ENCODE measurements at places on chromosomes 7 and 10.
A peak's percentile ranks its signal among the peaks of the same experiment; 100 is the strongest.

DNA sequence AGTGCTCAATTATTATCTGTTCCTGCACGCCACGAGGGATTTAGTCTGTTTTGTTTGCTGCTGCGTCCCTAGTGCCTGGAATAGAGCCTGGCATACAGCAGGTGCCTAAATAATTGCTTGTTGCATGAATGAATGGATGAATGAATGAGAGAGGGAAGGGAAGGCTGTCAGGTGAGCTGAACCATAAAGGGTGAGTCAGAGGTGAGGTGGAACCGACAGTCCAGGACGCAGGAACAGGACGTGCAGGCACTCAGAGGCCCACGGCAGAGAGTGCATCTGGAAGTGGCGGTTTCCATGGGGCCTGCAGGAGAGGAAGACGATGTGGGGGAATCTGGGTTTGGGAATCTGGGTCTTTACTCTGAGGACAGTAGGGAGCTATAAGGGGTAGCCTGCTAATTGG lies 17.7 kb upstream of the PPIF start:
- DNase-seq: no peak

- DNase-seq: no peak
Measured at GRCh38 chr7:26070290-26070689, 81.7 kb upstream of the NFE2L3 start.

DNA sequence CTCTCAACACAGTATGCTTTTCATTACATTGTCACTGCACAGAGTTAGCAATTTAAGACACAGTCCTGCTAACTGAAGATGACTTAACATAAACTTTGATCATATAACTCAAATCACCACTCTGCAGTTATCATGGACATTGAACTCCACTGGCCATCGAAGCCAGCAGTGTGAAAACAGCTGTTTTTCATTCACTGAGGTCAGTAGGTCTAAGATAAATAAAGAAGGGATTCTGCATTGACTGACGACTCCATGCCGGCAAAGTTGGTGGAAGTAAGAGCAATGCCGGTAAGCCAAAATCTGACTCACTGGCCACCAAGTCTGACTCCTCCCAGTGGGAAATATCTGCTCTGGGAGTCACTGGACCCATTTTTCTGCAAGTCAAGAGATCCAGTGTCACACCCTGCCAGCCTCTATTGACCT lies 449.9 kb upstream of the ANKRD30A start:
- peak; percentile 64 for DNase-seq

DNA sequence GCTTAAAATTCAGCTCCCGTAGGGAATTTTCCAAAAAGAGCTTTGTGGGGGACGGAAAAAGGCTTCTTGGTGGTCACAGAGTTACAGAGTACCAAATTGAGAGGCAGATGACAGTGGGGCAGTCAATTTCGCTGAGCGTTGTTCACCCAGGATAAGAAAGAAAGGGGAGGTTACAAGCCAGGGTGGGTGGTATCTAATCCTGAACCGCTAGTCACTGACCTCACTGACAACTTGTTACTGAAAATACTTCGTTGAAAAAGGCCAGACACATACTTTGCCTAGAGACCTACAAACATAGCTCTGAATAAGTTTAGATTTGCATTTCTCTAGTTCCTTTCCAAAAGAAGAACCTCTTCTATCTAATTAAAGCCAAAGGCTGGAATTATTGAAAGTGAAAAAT lies at the start of gene CTNNA3:
Gene CTNNA3 (minus strand): TSS at position 167 of the 400 bp plus-strand sequence.
- no peak for DNase-seq
